ENCODE measurements at places on chromosomes 4 and X. TPM values are rescaled to one million over a fixed set of nuclear protein-coding genes. Genes with fewer than 3 reads are reported as not detected.
A peak's percentile ranks its signal among the peaks of the same experiment; 100 is the strongest.

GRCh38 chr4:7377223-7377865, 57.4 kb downstream of the PSAPL1 start:
- no peak for DNase-seq

- DNase-seq = no peak
Measured at GRCh38 chr4:73743281-73743680, 2.9 kb downstream of the CXCL8 start.

GRCh38 chrX:119343856-119344255, 55.3 kb upstream of the SLC25A43 start:
- DNase-seq = no peak

GRCh38 chr4:7828011-7828720, 111.5 kb downstream of the AFAP1 start:
- DNase-seq = peak; percentile 98

GRCh38 chr4:183408796-183409195, 35.6 kb upstream of the CDKN2AIP start:
- no peak for DNase-seq

DNA sequence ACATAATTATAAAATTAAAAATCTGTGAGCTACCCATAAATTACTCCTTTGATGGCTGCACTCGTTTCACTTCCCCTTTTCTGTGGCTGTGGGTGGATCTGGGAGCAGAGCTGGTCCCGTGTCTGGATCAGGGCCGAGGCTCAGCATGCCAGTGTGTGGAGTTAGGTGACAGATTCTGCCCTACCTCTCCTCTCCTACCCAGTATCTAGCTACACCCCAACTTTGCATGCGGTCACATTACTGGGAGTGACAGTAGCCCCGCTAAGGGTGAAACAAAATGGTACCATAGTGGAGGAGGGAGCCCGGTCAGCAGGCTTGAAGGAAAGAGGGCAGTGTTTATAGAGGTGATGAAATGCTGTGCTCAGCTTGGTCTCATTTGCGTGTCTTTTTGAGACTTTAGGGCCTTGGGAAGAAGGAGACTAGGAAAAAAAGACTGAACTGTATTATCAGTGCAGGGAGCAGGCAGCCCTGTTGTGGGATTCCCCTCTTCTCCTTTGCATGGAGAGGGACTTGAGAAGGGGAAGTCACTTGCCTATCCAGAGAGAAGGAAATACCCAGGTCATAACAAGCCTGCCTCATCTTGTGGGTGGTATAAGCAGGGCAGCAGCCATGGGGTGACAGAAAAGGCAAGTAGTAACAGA, 48.4 kb downstream of the ARHGAP10 start:
- DNase-seq = no peak

DNA sequence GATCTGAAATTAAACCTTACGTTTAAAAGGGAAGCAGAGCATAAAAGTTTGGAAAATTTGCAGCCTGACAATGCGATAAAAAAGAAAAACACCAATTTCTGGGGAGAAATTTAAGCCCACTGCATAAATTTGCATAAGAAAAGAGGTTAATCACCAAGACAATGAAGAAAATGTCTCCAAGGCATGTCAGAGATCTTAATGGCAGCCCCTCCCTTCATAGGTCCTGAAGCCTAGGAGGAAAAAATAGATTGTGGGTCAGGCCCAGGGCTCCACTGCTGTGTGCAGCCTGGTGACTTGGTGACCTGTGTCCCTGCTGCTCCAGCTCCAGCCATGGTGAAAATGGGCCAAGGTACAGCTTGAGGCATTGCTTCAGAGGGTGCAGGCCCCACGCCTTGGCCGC, 264.0 kb upstream of the CT83 start:
- no peak for DNase-seq

GRCh38 chrX:15143050-15143824, 126.6 kb downstream of the ASB9 start:
- peak; percentile 62 for DNase-seq

DNA sequence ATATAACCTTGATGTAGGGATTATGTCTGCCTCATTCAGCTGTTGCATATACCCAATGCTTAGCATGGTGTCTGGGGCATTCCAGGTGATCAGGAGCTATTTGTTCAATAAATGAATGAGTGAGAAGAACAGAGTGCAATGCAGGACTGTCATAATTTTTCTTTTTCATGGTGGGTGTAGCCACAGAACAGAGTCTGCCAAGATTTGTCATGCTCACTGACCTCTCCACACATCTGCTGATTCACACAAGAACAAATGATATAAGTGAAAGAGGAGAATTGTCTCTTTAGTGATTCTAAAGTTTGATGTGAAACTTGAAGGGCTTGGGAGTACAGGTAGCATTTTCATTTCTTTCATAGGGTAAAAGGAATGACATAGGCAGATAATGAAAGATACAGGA, 64.4 kb upstream of the TEX13D start:
- DNase-seq = no peak

DNA sequence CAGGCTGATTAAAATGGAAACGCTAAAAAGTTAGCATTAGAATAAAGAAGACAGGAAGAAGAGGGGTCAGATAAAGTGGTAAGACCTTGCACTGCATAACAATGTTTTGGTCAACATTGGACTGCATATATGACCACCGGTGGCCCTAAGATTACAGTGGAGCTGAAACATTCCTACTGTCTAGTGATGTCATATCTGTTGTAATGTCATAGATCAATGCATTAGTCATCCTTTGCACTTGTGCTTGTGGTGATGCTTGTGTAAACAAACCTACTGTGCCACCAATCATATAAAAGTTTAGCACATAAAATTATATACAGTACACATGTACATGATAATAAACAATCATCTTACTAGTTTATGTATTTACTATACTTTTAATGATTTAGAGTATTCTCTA, 73.0 kb downstream of the TMEM165 start:
- no peak for DNase-seq

GRCh38 chrX:2600564-2600963, 90.5 kb upstream of the CD99 start:
- DNase-seq = no peak

DNA sequence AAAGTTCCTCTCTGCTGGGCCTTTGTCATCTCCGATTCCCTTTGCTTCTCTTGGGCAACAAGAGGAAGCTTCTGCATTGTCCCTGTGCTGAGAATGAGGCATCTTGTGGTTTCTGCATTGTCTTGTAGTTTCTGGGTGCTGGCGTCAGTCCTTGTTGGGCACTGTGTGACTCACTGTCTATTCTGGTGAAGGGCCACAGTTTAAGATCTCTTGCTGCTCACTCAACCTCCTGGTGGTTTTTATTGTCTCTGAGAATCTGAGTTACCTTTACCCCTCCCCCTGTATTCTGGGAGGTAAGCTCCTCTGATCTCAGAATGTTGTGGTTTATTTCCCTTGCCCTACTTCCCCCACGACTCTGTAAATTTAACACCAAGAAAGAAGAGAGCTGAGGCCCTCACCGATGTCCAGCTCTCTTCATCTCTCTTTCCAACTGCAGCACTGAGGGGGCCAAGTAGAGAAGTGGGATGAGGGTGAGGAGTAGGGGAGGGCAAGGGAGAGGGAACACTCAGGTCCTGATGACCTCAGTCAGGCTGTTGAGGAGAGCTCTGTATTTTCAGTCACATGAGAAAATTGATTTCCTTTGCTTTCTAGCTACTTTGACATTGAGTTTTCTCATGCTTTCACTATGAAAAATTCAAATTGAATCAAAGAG, 441.6 kb upstream of the PITX2 start:
- DNase-seq = no peak

DNA sequence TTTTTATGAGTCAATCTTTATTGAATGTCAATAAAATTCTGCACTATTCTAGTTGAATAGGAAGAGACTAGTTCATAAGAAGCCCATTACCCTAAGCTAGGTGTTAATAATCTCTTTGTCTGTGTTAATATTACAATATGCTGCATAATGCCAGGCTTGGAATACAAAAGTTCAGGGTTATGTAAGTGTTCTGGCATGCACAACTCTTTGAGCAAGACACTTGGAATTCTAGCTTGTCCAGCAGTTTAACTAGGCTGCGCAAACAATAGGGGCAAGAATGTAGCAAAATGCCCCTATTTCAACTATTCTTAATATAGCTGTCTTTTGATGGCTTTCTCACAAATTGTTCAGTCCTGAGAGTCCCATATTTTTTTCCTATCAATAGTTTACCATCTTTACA, 31.3 kb upstream of the ETNPPL start:
- no peak for DNase-seq

DNA sequence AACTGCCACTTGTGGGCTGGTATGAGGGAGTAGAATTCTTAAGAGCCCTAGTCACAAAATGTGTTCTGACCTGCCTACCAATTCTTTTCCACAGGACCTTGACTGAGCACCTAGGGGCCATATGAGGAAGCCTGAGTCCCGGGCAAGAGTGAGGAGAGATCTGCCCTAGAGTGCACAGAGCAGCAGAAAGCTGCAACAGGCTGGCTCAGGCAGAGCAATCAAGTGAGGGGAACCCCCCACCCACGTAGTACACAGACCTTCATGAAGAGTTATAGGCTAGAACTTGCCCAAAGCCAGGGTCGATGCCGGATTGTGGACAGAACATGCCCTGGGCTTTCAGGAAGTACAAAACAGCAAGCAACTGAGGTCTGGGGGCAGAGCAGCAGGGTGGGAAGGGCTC, 117.0 kb downstream of the SPOCK3 start:
- DNase-seq = no peak

ARHGAP36 gene
- total RNA-seq = not detected

TCEANC gene
- total RNA-seq = 1.7 TPM

NPY1R gene
- total RNA-seq = 0.09 TPM

TDO2 gene
- total RNA-seq = not detected

ITM2A gene
- 39.5 TPM for total RNA-seq

C1QTNF7 gene
- not detected for total RNA-seq

SH3TC1 gene
- total RNA-seq = 217 TPM

Measured in dermis blood vessel endothelial cell (primary cell).